ENCODE measurements at places on chromosomes 6 and 20.

DNA sequence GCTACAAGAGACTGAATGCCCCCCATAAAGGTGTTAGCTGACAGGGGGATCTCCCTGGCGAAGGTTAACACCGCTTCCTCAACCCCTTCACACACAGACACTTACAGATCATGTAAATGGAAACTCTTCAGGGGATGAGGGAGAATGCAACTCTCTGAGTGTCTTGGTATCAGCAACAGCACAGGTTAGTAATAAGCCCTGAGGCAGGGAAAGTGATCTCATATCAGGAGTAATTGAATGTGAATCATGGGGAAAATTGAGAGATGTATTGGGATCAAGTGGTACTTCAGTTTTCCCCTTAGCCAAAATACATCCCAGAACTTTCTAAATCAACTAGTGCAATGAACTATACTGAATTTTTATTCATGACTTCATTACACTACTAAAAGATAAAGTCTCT, 23.8 kb downstream of the OR2J3 start:
- no peak for DNase-seq

DNA sequence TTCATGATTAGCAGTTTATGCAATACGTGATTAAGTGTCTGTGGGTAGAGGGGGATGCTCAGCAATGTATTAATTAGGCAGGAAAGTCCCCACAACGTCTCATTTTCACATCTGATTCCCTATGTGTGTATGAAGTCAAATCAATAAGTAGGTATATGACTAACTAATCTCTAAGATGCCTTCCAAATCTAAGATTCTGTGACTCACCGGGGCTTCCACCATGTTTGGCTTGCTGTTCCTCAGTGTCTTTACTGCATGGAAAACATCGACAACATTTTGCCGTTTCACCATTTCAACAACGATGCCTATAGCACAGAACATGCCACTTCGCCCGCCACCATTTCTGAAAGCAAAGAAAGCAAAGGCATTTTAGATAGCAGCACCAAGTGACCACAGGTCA, 72.0 kb upstream of the THEMIS start:
- no peak for DNase-seq

DNA sequence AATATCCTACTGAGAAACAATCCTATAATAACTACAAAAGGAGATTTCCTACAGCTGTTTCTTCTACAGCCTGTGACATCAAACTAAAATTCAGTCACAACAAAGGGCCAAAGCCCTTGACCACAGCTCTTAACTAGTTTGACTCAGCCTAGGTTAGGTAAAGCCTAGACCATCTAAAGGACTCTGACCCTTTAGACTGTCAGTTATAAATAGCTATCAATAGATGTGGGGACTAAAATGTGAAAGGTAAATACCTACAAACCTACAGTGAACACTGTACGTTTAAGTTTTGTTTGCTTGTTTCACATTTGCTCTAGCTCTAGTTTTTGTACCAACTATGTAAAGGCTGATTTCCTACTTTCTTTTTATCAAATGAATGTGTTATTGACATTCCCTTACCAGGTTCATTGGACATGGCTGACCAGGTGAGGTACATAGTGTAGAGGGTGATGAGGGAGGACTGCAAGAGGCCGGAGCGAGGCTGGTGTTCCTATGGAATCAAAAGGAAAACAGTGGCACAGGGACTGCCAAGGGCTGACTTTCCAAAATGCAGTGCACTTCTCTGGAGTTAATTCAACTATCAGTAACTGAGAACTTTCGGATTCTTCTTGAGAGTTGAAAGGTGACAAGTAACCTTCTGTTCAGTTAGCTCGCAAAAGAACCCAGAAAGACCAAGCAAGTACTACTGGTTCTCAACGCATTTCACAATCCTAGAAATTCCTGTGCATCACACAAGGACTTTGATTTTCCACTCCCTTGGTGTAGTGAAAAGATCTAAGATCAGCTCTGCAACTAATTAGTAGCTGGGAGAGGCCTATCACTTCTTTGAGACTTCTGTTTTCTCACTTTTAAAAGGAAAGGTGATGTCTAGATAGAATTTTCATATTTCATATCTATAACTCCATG, 17.2 kb downstream of the SERINC3 start:
- DNase-seq: no peak

DNA sequence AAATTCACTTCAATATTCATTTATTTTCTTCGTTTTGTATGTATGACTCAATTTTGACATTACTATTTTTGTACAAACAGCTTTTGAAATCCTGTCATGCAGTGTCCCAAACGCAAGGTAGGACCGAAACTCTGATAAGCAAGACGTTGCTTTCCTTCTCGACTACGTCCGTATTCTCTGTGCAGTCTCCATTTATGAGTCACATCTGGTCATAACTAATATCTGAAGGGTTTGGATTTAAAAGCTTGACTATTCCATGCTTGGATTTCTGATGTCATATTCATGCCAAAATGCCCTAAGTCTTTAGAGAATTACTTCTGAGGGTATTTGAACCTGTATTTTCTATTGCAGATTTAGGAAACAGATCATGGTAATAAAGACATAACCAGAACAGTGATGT, 37.8 kb upstream of the LAMP5 start:
- no peak for DNase-seq

DNA sequence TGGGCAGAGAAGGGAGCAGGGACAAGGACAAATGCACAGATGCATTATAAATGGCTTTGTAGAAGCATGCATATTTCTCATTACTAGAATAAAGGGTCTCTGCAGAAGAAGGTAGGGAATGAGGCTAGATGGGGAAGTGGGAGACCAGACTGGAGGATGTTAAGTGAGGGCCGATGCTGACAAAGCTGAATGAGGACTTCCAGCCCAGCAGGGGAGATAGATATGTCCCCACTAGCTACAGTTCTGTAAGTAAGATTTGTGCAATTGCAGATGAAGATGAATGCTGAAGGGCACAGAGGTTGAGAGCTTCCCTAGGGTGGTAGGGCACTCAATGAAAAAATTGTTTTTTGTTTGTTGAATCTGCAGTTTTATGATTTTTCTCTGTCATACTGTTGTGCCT, 16.9 kb downstream of the ADGRG6 start:
- DNase-seq: peak; percentile 15

- DNase-seq: no peak
Observed at GRCh38 chr20:62627901-62628612, 14.2 kb upstream of the SLCO4A1 start.

DNA sequence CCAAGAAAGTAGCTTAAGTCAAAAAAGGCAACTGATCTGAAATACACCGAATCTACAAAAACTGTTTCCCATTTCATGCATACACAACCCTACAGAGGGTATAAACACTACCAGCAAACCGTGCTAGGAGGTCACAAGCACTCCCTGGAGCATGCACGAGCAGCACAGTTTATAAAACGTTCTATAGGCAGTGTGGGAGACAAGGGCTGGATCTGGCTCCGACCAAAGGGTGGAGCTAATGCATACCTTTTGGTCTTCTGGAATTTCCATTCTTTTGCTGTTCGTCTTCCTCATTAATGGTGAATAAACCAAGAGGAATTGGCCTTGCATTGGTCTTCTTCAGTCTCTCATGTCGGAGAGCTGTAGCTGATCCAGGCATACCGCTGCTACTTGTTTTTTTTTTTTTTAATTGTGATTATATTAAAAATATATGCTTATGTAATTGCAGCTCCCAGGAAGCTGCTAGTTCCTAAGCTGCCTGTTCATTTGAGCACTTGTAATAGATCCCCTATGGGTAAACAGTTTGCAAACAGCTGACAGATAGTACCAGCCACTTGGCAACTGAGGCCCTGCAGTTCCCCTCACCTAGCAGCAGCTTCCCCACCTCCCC, 24.5 kb downstream of the MAP7 start:
- peak; percentile 74 for DNase-seq

DNA sequence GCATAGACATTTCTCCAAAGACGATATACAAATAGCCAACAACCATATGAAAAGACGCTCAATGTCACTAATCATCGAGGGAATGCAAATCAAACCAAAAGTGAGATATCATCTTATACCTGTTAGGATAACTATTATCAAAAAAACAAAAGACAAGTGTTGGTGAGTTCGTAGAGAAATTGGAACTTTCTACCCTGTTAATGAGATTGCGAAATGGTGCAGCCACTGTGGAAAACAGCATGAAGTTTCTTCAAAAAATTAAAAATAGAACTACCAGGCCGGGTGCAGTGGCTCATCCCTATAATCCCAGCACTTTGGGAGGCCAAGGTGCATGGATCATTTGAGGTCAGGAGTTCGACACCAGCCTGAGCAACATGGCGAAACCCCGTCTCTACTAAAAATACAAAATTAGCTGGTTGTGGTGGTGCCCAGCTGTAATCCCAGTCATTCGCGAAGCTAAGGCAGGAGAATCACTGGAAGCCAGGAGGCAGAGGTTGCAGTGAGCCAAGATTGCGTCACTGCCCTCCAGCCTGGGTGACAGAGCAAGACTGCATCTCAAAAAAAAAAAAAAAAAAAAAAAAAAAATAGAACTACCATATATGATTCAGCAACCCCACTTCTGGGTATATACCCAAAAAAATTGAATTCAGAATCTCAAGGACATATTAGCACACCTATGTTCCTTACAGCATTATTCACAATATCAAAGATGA, 170.0 kb upstream of the ZNF184 start:
- no peak for DNase-seq

- DNase-seq: no peak
Observed at GRCh38 chr20:62114894-62115293, 7.4 kb upstream of the LSM14B start.

GRCh38 chr6:159997498-159998101, 28.7 kb downstream of the IGF2R start:
- DNase-seq: no peak

GRCh38 chr6:14120546-14120945, 3.0 kb downstream of the CD83 start:
- no peak for DNase-seq

DNA sequence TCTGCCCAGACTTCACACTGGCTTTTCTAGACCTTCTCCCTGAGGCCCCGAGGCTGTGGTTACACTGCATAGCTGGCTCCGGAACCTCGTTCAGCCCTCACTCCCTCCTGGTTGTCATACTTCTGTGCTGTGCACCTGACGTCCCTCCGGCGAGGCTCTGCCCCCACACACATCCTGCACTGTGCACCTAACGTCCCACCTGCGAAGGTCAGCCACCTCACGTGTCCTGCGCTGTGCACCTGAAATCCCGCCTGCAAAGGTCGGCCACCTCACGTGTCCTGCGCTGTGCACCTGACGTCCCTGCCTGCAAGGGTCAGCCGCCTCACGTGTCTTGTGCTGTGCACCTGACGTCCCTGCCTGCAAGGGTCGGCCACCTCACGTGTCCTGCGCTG, 111.0 kb upstream of the FRMD1 start:
- DNase-seq: no peak

DNA sequence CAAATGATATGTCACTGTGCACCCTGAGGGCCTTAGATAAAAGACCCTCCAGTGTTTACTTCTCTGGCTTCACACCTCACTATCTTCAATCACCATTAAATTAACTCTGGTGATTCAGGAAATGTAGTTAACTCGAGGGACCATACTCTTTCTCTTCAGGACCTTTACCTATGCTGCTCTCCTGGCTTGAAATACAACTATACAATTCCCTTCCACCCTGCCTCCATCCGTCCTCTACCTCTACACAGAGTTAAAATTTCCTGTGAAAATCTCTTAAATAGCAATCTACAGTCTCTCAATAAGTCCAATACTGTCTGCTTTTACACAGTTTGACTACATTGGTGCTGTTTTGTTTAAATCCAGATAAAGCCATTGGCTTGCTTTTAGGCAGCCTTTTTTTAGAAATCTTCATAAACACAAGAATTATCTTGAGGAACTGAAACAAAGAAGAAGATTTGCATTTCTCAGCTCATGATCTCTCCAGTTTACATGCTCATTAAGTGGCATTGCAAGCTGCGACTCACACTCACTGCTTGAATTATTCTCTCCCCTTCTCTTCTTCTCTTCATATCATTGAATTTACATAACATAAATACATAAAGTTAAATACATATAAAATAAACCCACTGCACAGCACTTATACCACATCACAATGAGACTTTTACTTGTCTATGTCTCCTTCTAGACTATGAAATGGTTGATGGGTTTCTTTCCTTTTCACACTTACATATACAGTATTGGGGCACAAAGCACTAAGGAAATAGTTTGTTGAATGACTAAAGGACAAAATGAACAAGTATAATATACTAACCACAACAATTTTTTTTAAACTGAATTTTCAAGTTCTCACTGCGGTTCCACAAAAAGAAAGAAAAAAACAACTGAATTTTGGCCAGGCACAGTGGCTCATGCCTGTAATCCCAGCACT, 239.0 kb upstream of the KCNQ5 start:
- no peak for DNase-seq

- DNase-seq: no peak
Observed at GRCh38 chr6:143585241-143585640, 73.7 kb upstream of the FUCA2 start.

DNA sequence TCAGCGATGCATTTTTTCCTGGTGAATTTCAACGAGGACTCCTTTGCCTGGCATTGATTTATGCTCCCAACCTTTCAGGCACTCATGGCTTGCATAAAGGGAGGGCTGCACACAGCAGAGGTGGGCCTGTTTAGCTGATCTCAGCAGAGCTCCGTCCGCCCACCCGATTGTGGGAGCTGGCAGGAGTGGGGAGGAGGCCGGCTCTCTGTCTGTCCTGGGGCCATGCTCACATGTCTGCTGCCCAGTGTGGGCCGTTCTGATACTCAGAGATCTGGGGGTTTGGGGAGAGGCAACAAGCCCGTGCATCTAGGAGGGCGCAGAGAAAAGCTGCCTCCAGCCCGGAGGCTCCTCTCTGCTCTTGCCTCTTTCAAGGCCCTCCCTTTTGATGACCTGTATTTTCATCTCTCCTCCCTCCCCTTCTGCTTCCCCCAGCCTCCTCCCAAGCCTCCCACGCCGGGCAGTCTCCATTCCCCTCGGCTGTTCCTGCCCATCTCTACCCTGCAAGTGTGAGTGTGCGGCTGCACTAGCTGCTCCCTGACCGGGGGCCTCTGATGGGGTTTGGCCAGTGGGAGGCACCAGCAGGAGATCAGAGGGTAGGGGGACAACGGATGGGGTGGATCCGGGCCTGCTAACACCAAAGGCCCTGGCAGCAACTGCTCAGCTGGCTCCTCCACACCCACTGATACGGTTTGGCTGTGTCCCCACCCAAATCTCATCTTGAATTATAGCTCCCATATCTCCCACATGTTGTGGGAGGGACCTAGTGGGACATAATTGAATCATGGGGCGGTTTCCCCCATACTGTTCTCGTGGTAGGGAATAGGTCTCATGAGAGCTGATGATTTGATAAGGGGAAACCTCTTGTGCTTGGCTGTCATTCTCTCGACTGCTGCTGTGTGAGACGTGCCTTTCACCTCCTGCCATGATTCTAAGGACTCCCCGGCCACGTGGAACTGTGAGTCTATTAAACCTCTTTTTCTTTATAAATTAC, 39.6 kb upstream of the MLN start:
- DNase-seq: no peak

GRCh38 chr6:43846556-43846955, 76.5 kb downstream of the VEGFA start:
- DNase-seq: no peak

- no peak for DNase-seq
Observed at GRCh38 chr6:124536157-124536841, 425.9 kb upstream of the RNF217 start.

All from hematopoietic multipotent progenitor cell treated with erythropoietin and hydrocortisone succinate and interleukin-3 and kit ligand, for 4 days (in vitro differentiated cells).